Thymus (tissue), 14 donors: ENCODE measurements at places on chromosomes 3 and 15. TPM values are rescaled to one million over a fixed set of nuclear protein-coding genes. Genes with fewer than 3 reads are reported as not detected.

PPCDC gene
- 11.3 TPM for total RNA-seq

FBXO40 gene
- total RNA-seq = under 0.01 TPM

XIRP1 gene
- 0.52 TPM for total RNA-seq

GPR27 gene
- 0.05 TPM for total RNA-seq

NR2F2 gene
- 2.0 TPM for total RNA-seq

PSTPIP1 gene
- 16.0 TPM for total RNA-seq

DNA sequence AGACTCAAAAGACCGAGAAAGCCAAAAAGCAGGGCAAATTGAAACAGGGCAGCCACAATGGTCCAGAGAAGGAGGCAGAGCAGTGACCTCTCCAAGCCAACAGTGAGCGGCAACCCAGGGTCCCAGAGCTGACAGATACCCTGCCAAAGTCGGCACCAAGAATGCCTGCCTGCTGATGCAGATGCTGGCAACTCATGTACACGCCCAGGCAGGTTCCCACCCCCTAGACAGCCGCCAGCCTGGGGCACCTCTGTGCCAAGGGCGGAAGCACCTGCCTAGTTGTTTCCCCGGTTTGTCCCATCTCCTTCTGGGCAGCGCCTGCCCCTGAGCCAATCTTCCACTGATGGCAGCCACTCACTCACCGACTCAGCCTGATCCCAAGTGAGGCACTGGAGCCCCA, 22.1 kb downstream of the KLHL25 start:
- H3K27me3 ChIP-seq = no peaks in the 10 kb centered on the region
- peaks cover 15% of the 10 kb centered on the region for H3K36me3 ChIP-seq
- no peak overlapping the region for H3K4me3 ChIP-seq

GRCh38 chr3:114942773-114943172, 204.3 kb downstream of the ZBTB20 start:
- DNase-seq = no peak
- H3K4me3 ChIP-seq = no peak overlapping the region
- H3K27me3 ChIP-seq = no peaks in the 10 kb centered on the region
- no peaks in the 10 kb centered on the region for H3K36me3 ChIP-seq
- H3K4me1 ChIP-seq = no peaks in the 10 kb centered on the region

DNA sequence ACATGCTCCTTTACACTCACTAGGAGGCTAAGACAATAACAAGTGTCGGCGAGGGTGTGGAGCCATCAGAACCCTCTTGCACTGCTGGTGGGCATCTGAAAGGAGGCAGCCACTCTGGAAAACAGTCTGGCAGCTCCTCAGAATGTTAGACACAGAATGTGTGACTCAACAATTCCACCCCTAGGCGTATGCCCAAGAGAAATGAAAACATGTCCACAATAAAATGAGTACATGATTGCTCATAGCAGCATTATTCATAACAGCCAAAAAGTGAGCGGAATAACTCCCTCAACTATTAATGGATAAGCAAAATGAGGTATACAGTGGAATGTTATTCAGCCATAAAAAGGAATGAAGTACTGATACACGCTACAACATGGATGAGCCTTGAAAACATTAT, 57.8 kb downstream of the WNT7A start:
- no peak overlapping the region for H3K27ac ChIP-seq
- DNase-seq = no peak
- H3K36me3 ChIP-seq = no peaks in the 10 kb centered on the region
- H3K4me3 ChIP-seq = no peak overlapping the region
- H3K27me3 ChIP-seq = no peaks in the 10 kb centered on the region

- H3K4me1 ChIP-seq = no peaks in the 10 kb centered on the region
- H3K27me3 ChIP-seq = no peaks in the 10 kb centered on the region
These were observed 84.9 kb downstream of the FNDC3B start for GRCh38 chr3:172124271-172124670.

DNA sequence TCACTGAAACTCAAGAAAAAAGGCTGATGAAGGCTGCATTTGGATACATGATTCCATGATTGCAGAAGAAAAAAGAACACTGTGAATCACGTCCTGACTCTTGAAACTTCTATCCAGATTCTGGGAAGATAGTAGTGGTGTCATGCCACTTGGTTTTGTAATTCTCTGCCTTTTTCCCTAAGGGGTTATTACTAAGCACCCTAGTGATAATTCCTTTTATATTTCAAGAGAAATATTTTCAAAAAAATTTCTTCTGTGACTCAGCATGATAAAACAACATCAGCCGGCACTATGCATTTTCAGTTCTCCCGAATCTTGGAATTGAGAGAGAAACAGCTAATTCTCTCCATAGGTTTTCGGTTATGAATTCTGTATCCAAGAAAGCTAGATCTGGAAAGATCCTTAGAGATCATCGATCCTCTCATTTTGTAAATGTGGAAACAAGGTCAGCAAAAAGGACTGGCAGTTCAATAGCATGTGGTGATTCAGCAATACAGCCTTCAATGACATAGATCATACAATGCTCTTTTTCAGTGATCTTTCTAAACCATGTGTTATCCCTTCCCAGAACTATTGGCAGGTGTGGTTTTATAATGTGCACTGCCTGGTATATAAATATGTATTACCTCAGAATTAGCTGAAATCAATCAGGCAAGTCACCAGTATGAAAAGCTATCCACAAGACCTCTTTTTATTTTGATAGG, 42.6 kb upstream of the TP63 start:
- H3K4me3 ChIP-seq = no peak overlapping the region
- H3K4me1 ChIP-seq = no peaks in the 10 kb centered on the region
- H3K36me3 ChIP-seq = no peaks in the 10 kb centered on the region
- H3K27ac ChIP-seq = no peak overlapping the region
